ENCODE measurements at places on chromosomes 7 and 10.

DNA sequence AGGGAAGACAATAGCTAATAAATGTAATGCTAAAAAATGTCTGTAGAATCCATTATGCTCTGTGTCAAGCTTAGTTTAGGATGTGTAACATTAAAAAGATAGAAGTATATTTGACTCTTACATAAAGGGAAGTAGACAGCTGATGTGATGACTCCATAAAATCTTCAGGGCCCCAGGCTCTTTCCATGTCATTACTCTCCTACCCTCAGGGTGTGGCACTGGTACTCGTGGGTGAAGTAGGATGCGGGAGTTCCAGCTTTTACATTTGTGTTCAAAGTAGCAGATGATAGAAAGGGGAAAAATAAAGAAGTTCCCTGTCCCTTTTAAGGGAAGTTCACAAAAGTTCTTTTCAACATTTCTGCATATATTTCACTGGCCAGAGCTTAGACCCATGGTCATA is 157.1 kb downstream of the TSPAN12 start:
- no peak for DNase-seq

- no peak for DNase-seq
Observed at GRCh38 chr7:131931370-131931769, 374.9 kb upstream of the PODXL start.

- DNase-seq, result no peak
Observed at GRCh38 chr7:106418526-106418925, 133.7 kb upstream of the NAMPT start.

- DNase-seq, result peak; percentile 56
Observed at GRCh38 chr7:24576171-24577025, 3.1 kb downstream of the PALS2 start.

DNA sequence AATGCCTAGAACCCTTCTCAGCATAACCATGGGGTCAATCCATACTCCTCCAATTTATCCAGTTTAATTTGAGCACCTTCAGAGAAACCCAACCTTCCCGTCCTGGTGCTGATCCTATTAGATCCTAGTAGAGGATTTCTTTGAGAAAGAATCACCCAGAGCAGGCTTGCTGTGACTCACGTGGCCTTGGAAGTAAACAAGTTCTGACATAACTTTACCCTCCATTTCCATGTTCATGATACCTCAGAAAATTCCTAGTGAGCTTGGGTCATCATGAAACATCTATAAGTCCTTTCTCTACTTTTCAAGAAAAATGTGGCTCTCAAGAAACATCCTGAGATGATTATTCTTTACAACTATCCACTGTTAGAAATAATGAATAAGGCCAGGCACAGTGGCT is 71.7 kb downstream of the PRLHR start:
- no peak for DNase-seq

DNA sequence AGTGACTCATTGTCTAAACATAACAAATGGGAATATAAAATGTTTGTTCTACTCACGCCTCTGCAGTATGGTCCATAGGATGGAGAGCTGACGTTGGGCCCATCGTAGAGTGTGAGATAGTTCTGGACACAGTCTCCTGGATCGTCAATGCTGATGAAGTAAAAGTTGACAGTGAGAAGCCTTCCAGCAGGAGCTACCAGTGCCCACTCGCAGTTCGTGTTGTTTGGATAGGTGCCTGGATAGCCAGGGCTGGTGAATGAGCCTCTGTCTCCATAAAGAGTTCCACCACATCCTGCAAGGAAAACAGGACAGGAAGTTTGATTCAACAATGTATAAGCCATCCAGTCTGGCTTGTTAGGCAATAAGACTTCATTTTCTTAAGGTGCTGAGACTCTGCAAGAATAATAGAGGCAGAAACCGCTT is 79.6 kb downstream of the OR13A1 start:
- no peak for DNase-seq

- no peak for DNase-seq
Observed at GRCh38 chr7:130875901-130876300, 141.9 kb upstream of the KLF14 start.

DNA sequence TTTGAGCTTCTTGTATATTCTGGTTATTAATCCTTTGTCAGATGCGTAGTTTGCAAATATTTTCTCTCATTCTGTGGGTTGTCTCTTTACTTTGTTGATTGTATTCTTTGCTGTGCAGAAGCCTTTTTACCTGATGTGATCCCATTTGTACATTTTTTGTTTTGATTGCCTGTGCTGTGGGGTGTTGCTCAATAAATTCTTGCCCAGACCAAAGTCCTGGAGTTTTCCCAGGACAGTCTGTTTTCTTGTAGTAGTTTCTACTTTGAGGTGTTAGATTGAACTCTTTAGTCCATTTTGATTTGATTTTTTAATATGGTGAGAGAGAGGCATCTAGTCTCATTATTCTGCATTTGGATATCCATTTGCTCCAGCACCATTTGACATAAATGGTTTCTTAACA is 588.7 kb upstream of the MBL2 start:
- DNase-seq, result peak; percentile 25

GRCh38 chr10:119139464-119140067 is 25.9 kb downstream of the SFXN4 start:
- peak; percentile 28 for DNase-seq

DNA sequence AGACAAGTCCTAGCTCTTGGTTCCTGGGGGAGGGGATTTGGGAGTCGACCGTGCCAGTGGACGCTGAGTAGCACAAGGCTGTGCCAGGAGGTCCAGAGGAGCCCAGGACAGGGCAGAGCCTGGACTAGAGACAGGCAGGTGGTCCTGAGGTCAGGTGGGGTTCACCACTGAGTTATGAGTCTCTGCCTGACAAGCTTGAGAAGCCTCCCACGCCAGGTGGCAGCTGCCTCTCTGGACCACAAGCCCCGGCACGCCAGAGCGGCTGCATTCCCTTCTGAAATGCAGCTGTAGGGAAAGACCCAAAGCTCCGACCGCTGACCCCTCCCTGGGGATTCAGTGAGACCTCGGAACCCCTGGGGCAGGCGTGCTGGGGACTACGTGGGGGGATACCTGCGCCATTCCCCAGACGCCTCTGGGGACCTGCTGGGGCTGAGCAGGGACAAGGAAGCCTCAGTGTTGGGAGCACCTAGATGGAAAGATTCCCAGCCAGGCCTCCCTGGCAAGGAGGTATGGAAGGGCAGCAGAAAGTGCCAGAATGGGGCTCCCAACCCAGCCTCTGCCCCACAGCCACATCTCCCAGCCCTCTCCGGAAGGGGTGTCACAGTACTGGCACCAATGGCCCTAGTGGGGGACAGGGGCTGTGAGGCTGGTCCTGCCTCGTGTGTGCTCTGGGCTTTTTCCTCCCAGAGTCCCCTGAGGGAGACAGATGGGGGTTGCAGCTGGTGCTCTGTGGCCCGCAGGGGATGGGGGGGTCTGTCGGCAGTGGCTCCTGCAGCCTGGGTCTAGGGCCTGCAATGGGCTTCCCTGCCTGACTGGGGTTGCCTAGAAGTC is 29.0 kb downstream of the PDGFA start:
- no peak for DNase-seq

- DNase-seq, result no peak
Observed at GRCh38 chr10:18142151-18142550, 1.9 kb downstream of the CACNB2 start.

DNA sequence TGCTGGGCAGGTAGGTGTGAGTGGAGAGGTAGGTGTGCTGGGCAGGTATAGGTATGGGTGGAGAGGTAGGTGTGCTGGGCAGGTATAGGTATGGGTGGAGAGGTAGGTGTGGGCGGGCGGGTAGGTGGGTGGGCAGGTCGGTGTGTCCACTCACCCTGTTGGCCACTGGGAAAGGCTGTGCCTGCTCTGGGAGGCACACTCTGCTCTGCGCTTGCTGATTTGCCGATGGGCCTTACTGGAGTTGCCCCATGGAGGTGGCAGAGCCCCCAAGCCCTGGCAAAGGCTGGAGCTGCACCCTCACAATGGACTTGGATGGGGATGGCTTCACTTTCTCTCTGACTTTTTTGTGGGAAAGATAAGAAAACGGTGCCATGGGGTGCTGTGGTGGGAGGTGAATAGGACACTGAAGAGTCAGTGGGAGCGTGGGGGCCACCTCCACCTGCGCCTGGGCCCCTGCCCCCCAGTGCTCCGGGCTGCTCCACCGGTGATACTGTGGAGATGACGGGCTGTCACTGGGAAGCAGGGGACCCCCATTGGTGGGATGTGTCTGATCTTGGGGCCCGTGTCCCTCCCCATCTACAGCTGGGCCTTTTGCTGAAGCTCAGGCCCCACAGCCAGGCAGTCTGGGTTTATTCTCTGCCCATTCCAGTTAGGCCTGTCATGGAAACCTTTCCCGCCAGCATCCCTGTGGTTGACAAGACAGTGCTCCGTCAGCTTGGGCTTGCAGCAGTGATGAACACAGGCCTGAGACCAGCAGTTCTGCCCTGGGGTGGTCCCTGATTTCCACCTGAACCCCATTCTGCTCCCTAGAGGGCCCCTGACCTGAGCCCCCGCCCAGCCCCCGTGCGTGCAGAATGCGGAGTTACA is 75.0 kb downstream of the NKX6-2 start:
- DNase-seq, result no peak

GRCh38 chr10:133142523-133143199 is 17.4 kb upstream of the KNDC1 start:
- no peak for DNase-seq

- DNase-seq, result no peak
Observed at GRCh38 chr7:55202150-55202913, 162.8 kb upstream of the LANCL2 start.

DNA sequence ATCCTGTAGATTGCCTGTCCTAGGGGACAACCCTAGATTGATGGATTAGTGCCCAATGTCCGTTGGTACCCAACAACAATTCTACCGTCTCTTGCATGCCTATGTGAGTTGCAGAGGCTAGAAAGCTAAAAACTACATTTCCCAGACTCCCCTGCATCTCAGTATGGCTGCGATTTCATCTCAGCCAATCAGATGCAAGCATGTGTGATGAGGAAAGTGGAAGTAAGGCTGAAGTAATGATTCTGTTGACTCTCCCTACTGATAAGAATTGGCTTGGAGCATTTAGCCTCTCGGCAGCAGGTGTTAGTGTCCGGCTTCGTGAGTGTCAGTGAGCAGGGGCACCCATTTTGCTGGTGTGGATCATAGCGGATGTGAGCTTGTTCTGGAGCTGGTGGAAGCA is 171.9 kb downstream of the FGFR2 start:
- DNase-seq, result no peak

DNA sequence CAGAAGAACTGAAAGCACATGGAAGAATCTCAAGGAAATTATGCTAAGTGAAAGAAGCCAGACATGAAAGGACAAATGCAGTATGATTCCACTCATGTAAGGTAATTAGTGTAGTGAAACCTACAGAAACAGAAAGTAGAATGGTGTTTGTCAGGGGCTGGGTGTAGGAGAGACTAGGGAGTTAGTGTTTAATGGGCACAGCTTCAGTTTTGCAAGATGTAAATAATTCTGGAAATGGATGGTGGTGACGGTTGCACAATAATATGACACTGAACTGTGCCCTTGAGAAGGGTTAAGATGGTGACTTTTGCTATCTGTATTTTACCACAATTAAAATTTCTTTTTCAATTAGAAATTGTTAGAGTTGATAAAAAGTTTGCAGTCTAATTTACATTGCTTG is 157.3 kb upstream of the ADCY1 start:
- DNase-seq, result no peak

DNA sequence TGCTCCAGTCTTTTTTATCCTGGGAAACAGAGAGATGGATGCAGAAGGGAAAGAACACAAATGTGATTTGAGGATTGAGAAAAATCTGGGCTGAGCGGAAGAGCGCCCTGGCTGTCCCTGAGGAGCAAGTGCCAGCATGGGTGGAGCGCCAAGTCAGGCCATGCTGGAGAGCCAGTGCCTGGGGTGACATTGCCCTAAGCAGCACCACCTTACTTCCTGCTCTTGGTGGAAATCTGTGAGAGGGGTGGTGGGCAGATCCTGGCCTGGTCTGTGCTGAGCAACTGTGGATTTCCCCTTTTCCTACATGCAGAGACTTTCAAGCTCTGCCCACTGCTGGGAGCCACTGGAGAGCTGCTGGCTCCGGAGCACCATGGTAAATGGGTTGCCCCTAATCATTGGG is 36.9 kb downstream of the DDIT4 start:
- DNase-seq, result no peak

Data from HepG2 (cell line).